Aorta (tissue), 5 donors: ENCODE measurements at places on chromosomes 5 and 9. TPM values are rescaled to one million over a fixed set of nuclear protein-coding genes. Genes with fewer than 3 reads are reported as not detected.

GRCh38 chr5:61651195-61651594, 319.1 kb downstream of the ZSWIM6 start:
- DNase-seq, result no peak

DNA sequence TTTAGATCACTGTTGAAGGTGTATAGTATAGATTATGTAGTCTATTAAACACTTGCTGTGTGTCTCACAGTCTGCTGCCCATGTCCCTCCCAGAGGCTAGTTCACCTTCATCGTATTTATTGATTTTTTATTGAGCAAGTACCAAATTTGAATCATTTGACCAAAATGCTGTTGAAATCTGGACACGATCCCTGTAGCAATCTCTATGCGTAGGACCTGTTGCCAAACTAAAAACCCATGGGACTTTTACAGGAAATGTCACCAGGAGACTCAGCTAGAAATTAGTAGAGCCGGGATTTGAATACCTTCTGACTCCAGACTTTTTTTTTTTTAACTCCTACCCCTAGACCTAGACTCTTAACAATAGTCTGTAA, 17.5 kb downstream of the SLC31A1 start:
- DNase-seq, result no peak

- DNase-seq, result no peak
These were observed 346.0 kb downstream of the KDM4C start for GRCh38 chr9:7103771-7104170.

GRCh38 chr9:79189511-79189924, 382.2 kb upstream of the TLE4 start:
- no peak for DNase-seq

- DNase-seq, result no peak
These were observed 251.6 kb upstream of the PTGER4 start for GRCh38 chr5:40428126-40428525.

DNA sequence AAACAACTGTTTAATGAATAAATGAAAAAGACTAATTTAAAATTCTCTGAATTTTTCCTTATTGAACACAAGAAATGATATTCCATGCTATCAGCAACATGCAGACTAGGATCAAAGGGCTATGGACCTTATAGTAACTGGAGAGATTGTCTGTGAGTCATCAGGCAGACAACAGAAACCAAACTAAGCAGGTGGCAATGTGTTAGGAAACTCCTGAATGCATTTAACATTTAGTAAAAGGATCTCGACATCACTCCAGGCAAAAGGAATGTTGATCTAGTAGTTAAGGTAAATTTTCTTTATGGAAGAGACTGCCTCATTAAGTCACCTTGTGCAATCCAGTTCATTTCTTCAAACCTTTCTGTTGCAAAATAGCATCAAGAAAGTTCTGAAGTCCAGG, 58.4 kb downstream of the ARL15 start:
- DNase-seq, result no peak

DNA sequence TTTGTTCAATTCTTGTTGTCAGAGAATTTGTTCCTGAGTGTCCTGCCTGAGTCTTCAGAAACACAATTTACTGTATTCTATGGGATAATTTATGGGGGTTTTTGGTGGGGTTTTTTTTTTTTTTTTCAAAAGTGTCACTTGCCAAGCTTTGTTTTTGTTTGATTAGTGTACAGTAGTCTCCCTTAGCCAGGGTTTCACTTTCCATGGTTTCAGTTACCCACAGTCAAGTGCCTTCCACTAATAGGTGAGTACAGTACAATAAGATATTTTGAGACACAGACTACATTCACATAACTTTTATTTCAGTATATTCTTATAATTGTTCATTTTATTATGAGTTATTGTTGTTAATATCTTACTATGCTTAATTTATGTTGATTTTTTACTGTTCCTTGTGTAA, 25.0 kb upstream of the AUH start:
- no peak for DNase-seq

- no peak for DNase-seq
These were observed 818 bp upstream of the OBP2A start for GRCh38 chr9:135544981-135545635.

- DNase-seq, result no peak
These were observed 188.5 kb downstream of the CACNA1B start for GRCh38 chr9:138066049-138066448.

FCN2 gene
- total RNA-seq, result not detected

RPL37 gene
- total RNA-seq, result 772 TPM

OR1L4 gene
- total RNA-seq, result not detected

CCDC180 gene
- total RNA-seq, result 8.5 TPM

TMEM8B gene
- 20.8 TPM for total RNA-seq
